ENCODE measurements at places on chromosomes 7 and 10.

GRCh38 chr10:110762849-110763211 is 108.9 kb upstream of the PDCD4 start:
- DNase-seq: no peak

GRCh38 chr7:125934955-125935354 is 1005.3 kb upstream of the POT1 start:
- peak; percentile 4 for DNase-seq

DNA sequence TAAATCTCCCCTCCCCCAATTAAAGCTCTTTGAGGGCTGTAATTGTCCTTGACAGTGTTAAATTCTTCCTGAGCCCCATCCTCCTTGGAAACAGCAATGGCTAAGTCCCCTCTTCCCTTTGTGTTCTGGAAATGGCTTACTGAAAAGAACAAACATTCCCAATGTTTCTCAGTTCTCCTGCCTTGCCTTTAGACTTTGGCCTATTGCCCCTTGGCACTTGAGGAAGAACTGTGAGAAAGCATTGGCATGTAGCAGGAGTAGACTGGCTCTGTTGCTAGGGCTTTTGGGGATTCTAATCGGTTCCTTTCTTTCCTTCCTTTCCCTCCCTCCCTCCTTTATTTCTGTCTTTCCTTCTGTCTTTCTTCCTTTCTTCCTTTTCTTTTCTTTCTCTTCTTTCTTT is 463.3 kb upstream of the PODXL start:
- no peak for DNase-seq

DNA sequence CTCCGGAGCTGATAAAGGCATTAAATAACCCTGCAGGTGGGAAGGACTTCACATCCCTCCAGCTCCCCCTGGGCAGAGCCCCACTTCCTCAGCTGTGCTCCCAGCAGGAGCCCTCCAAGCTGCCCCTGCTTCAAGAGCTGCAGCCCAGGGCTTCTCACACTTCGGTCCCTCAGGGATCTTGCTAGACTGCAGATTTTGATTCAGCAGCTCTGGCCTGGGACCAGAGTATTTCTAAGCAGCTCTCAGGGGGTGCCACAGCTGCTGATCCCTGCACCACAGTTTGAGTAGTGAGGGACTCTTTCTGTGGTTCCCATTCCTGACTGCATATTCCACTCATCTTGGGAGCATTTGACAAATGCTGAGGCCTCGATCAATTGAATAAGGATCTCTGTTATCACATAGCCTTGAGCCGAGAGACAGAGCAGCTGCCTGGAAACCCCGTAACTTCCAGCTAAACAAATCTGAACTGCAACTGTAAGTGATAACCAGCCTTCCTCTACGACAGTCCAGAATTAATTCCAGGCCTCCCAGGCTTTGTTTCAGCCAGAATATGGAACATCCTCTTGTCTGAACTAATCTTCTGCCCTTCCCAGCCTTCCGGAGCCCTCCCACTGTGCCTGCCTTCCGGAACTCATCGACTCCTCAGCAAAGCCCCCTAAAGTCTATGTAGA is 161.4 kb downstream of the CCDC3 start:
- DNase-seq: no peak

DNA sequence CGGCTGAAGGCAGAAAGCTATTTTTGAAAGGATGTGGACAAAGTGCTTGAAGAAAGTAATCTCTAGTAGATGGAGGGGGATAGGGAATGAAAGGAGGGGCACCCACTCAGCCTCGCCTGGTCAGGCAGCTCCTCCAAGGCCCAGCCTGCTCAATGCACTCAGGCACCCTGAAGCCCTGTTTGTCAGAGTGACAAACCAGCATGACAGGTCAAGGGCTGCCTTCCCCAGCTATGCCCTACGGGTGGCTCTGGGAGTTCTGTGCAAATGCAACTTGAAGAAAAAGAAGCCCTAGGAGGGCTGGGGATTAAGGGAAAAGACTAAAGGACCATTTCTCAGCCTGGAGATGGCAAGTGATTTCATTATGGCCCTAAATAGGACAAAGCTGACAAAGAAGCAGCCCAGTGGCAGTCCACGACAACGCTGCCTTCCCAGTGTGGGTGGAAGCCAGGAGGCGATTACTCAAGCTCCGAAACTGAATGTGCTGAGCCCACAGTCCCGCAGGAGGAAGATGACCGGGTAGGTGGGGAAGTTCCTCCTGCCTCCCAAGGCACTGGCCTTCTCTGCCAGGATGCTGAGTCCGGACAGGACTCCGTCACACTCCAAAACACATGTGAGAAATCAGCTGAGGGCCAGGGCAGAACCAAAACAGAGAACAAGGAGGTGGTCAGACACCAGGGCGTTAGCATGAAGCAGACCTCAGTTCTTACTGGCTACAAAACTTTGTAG is 16.3 kb downstream of the LIPA start:
- DNase-seq: no peak

- no peak for DNase-seq
Measured at GRCh38 chr10:70607936-70608335, 5.4 kb upstream of the PRF1 start.

- no peak for DNase-seq
Measured at GRCh38 chr10:22268503-22268902, 47.7 kb upstream of the COMMD3 start.

DNA sequence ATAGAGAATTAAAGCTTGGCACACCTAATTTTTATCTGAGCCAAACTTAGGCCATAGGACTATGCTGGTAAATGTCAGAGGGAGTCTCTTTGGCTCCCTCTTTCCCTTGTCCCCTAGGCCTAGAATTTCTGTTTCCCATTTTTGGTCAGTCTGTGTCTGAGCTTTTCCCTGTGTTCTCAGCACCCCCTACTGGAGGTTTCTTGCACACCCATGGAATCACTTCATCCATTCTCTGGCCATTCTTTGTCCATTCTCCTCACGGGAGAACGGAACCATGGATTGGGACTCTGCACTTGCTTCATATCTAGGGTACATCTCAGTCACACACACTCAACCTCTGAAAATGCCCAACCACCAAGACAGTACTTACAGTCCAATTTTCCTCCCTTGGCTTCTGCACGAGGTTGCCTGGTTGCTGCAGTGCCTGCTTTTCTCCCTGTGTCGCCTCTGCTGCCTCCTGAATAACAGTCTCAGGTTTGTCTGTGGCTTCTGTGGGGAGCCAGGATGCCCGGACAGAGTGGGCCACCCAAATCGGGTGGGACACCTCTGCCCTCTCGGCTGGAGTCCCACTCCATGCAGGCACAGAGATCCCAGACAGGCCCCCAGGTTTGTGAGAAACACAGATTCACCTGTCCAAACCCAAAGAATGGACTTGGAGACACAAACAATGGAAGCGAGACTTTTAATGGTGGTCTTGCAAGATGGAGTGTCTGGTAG is 35.1 kb upstream of the DNAH11 start:
- DNase-seq: peak; percentile 50

- DNase-seq: no peak
Measured at GRCh38 chr7:131606346-131607290, 50.2 kb upstream of the PODXL start.

- no peak for DNase-seq
Measured at GRCh38 chr7:44072364-44073231, 7.2 kb upstream of the PGAM2 start.

GRCh38 chr7:39133088-39133487 is 155.4 kb downstream of the POU6F2 start:
- no peak for DNase-seq

- DNase-seq: no peak
Measured at GRCh38 chr10:20593649-20594048, 303.5 kb downstream of the NEBL start.

- no peak for DNase-seq
Measured at GRCh38 chr7:101691822-101692384, 62.8 kb upstream of the MYL10 start.
